ENCODE measurements at places on chromosomes 16 and 17. TPM values are rescaled to one million over a fixed set of nuclear protein-coding genes. Genes with fewer than 3 reads are reported as not detected.

GRCh38 chr17:7056386-7056785 lies 12.5 kb upstream of the SLC16A11 start:
- DNase-seq = no peak

- no peak for DNase-seq
Measured at GRCh38 chr16:56855946-56856345, 9.1 kb upstream of the SLC12A3 start.

GRCh38 chr16:89159066-89159849 lies 12.3 kb upstream of the CDH15 start:
- DNase-seq = no peak

GRCh38 chr17:64064331-64064730 lies 43.9 kb upstream of the ICAM2 start:
- no peak for DNase-seq

GRCh38 chr17:65085397-65085796 lies 28.9 kb upstream of the GNA13 start:
- no peak for DNase-seq

Gene ASPA
- 1.4 TPM for total RNA-seq

DNA sequence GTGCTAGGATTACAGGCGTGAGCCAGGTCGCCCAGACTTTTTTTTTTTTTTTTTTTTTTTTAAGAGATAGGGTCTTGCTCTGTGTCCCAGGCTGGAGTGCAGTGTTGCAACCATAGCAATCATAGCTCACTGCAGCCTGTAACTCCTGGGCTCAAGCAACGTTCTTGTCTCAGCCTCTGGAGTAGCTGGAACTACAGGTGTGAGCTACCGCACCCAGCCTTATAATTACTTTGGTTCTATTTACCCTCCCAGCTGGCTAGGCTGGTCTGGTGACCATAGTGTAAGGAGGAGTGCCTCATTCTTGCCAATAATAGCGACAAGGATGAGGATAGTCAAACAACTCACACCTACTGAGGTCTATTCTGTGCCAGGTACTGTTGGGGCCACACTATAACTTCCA lies 39.6 kb upstream of the USP7 start:
- no peak for DNase-seq

DNA sequence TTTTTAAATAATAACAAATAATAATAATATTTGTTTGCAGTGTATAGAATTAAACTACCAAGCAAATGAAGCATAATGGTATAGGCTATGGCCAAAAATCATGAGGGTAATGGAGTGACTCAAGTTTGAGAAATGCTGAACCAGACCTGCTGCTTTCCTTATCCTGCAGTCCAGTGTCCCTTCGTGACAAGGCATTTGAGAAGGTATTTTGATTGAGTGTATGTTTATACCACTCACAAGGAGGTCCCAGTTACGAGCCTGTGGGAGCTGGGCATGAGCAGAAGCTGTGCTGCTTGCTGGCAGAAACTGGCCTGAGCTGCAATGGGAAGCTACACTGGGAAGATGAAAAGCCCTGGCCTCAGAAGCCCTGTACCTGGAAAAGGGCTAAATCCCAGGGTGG lies 50.3 kb downstream of the GNAO1 start:
- DNase-seq = no peak

Gene P2RX1
- total RNA-seq = not detected
